ENCODE measurements at places on chromosomes 11 and 22. TPM values are rescaled to one million over a fixed set of nuclear protein-coding genes. Genes with fewer than 3 reads are reported as not detected.

Gene F2
- total RNA-seq: 0.17 TPM

Gene CRYBA4
- total RNA-seq: not detected

Gene HSPB2
- total RNA-seq: not detected

Gene DEUP1
- 0.69 TPM for total RNA-seq

Gene PNPLA3
- total RNA-seq: 7.6 TPM

Gene DUSP8
- 9.7 TPM for total RNA-seq

Gene PKDREJ
- total RNA-seq: not detected

Gene SLC22A6
- not detected for total RNA-seq

Gene CATSPER1
- 4.7 TPM for total RNA-seq

Gene MISFA
- 0.36 TPM for total RNA-seq

Gene PVALB
- not detected for total RNA-seq

Gene APOC3
- total RNA-seq: not detected

Gene FIBIN
- total RNA-seq: not detected

Gene SLC17A6
- not detected for total RNA-seq

Gene ESRRA
- 47.2 TPM for total RNA-seq

Gene SPTBN2
- total RNA-seq: 78.9 TPM

Gene SELENOM
- 56.3 TPM for total RNA-seq

Gene MS4A3
- total RNA-seq: not detected

Gene YAP1
- 84.8 TPM for total RNA-seq

Gene OR4C5
- total RNA-seq: not detected

Gene KCNJ1
- total RNA-seq: not detected

Gene HTATIP2
- total RNA-seq: 48.8 TPM

Gene IGLL1
- total RNA-seq: not detected

Gene POLD3
- total RNA-seq: 16.7 TPM

Gene KDM4D
- total RNA-seq: 1.8 TPM

Gene HTR3B
- not detected for total RNA-seq

Gene PRDM11
- total RNA-seq: 4.6 TPM

Gene TECTA
- 0.23 TPM for total RNA-seq

Gene TMEM123
- total RNA-seq: 165 TPM

Gene LMO1
- not detected for total RNA-seq

Gene HMOX1
- 10.5 TPM for total RNA-seq

Gene TTC17
- total RNA-seq: 32.6 TPM

Gene ART5
- total RNA-seq: 0.51 TPM

Gene CST6
- total RNA-seq: 89.1 TPM

Gene HORMAD2
- total RNA-seq: not detected

Measured in epithelial cell of proximal tubule (primary cell).